ENCODE measurements at places on chromosomes 6 and 20.

GRCh38 chr6:109799664-109800063 lies 108.6 kb downstream of the FIG4 start:
- no peak for DNase-seq

GRCh38 chr20:56955680-56956079 lies 310.8 kb downstream of the BMP7 start:
- no peak for DNase-seq

DNA sequence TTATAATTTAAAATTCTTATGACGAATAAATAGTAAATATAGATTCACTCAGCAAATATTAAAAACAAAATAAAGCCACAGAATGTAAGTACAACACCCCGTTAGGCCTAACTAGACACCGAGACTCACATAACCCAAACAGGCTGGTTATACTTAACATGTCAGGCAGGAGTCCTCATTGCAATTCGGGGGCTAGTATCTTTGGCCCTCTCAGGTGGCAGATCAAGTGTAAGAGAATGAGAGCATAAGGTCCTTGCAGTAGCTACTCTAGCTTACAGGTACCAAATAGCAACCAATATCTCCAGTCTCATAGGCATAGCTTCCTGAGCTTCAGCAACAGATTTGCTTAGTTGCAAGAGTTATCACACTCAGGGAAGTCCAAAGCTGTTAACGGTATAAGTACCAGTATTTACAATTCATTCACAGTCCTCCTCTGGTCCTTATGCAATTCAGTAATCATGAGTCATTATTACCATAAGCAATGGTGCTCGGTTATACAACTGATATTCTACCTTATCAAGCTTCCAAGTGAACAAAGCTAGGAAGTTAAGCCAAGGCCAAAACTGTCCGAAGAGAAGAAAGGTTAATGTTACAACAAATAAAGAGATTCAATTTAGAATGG lies 20.1 kb downstream of the REV3L start:
- DNase-seq, result no peak

GRCh38 chr20:62686869-62687830 lies 21.5 kb upstream of the NTSR1 start:
- no peak for DNase-seq
